ENCODE measurements at places on chromosomes 3 and 15. TPM values are rescaled to one million over a fixed set of nuclear protein-coding genes. Genes with fewer than 3 reads are reported as not detected.

GRCh38 chr3:153171256-153171655 lies 9.2 kb downstream of the RAP2B start:
- DNase-seq: no peak

DNA sequence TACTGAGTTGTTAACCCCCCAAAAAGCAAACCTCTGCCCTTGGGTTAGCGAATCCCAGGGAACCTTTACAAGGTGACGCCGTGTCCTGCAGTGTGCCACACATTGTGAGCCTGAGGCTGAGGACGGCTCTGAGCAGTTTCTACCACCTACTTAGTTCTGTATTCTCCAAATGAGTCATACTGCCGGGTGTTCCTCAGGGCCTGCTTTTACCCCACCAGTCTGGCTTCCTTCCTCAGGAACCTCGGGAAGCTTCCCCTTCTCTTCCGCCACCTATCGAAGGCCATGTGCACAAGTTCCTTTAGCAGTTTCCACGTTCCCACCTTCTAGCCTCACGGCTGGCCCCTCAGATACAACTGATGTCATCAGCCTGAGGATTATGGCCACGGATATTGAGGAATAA lies 384.0 kb upstream of the TPM1 start:
- DNase-seq: no peak

DNA sequence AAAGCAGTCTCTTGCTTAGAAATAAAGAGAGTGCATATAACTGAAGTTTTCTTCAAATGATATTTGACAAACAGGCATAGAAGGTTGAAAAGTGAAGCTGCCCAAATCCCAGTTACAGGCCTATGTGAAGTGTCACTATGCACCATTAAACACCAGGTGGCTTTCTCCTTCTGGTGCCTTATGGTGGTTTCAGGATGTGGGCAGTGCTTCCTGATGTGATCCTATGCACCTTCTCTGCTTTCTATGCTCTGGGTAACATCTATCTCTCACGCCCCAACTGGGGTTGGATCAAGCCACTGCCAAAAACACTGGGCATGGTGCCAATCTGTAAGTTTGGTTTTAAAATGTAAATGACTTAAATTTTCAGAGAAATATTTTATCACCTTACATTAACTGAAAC lies 744.7 kb downstream of the TUSC7 start:
- DNase-seq: no peak

DNA sequence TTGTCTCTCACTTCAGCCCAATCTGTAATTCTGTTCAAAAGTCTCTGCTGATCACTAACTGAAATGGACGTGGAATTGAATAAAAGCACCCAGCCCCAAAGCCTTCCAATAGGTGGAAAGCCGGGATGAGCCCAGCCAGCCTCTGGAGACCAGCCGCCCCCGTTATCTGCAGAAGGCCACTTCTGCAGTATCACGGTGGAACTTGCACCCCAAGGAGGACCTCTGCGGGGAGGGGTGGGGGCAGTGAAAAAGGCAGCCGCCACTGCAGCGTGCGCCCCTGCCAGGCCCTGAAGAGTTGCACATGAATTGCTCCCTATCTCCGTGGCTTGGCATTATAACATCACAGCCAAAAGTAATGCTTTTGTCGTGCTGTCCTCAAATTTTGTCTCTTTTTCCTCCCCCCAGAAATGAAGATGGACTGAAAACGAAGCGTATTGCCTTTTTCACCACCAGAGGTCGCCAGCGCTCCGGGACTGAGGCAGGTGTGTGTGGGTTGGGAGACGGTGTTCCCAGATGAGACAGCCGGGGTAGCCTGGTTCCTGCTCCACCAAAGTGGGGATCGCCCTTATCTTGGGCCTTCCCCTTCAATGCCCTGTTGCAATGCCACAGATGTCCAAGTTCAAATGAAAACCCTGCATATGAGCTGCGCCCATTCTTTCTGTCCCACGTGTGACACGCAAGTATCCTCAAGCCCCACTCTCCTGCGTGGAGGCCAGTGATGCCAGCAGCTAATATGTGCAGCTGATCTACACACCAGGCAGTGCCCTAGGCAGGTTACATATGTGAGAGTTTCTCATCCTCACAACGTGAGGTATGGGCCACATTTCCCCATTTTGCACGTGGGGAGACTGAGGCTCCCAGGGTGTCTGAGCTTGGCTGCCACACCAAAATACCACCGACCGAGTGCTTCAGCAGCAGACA lies 96.0 kb downstream of the LRRK1 start:
- DNase-seq: peak; percentile 30

The CPLX3 gene
- not detected for total RNA-seq

All from Caki2 (cell line).